ENCODE measurements at places on chromosomes 6 and 20. TPM values are rescaled to one million over a fixed set of nuclear protein-coding genes. Genes with fewer than 3 reads are reported as not detected.

DNA sequence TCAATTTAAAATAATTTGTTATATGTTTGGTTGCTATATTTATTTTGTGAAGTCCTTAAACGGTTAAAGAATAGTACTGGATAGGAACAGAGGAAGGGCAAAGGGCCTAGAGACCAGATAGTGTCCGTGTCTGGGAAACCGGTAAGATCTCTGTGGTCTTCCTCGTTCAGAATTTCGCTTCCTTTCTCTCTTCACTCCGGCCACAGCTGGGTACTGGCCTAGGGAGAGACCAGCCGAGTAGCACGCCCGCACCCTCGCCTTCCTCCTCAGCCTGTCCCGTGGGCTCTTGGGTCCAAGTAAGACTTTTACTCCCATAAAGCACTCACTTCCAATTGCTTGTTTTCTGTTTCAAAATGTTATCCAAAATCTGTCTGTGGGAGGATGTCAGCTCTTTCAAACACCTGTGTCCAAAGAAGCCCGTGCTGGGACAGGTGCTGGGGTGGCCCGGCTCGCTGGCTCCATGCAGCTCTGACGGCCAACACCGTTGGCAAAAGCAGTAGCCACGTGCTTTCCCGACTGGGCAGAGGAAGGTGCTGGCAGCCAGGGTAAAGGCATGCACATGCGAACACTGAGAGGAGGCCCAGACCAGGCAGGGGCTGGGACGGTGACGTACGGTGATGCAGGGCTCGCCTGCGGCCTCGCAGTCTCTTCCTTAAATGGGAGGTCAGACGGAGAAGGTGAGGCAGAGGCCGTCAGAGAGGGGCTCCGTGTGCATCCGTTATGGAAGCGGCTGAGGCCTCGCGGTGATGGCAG is 112.2 kb downstream of the IRF4 start:
- no peak for DNase-seq

DNA sequence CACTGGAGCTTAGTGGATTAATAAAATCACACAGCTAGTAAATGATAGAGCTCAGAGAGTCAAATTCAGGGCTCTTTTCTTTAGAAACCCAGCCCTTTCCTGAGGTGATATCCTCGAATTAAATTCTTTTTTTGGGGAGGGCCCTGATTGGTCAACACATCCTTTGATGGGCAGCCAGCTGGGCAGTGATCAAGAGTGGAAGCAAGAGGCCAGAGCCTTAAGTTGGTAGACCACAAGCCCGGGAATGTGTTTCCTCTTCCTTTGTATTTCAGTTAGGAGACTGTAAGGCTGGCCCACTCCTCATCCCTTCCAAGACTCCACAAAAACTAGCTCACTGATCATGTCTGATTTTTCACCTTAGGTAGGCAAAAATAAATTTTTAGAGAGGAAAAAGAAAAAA is 640.5 kb downstream of the DHX35 start:
- DNase-seq: no peak

DNA sequence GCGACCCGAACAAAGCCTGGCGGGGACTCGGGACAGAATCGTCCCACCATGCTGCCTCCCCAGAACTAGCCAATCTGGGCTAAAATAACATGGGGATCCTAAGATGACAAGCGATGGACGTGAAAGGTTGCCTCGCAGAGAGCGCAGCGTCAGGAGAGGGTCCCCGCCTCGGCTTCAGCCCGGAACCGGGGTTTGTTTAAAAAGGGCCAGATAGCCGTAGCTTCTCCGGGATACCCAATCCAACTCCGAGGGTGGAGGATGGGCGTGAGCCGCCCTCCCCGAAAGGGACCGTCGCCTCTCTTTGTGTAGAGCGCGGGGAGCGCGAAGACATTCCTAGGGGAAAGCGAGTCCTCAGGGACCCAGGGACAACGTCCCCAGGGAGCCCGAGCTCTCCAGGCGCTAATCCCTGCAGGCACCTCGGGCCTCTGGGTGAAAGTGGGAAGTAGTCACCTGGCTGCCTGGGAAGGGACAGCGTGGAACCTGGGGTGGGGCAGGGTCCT is 643 bp downstream of the CD24 start:
- no peak for DNase-seq

- DNase-seq: no peak
These were observed 27.9 kb upstream of the RTF2 start for GRCh38 chr20:56440346-56441007.

- no peak for DNase-seq
These were observed 23.7 kb downstream of the SPATA2 start for GRCh38 chr20:49891476-49892110.

DNA sequence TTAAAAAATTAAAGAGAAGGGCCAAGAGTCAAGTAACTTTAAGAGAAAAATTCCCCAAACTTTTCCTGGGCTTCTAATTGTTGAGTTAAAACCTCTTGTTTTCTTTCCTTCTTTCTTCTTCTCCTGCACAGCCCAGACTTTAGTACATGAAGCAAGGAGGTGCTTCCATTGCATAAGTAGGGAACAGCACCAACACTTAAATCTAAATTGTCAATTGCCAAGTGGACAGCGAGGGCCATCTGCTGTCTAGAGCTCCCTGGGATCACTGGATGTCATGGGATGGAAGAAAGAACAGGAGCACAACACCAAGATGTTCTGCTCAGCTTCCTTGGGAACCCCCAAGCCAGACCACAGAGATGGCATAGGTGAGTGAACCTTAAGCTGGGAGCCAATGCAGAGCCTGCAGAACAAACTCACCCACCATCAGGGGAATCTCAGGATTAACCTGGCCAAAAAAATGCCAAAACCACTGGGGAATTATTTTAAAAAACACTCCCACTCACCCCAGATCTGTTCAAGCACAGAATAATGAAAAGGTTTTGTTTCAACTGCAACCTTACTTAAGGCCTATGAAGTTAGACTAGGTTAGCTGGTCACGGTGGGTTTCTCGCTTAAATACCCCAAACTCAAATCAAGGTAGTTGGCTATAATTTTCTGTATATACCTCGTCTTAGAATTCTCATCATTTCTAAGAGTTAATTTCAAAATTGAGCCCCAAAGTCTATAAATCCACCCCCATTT is 67.8 kb downstream of the TNFRSF21 start:
- DNase-seq: no peak

- DNase-seq: no peak
These were observed 26.1 kb upstream of the ADTRP start for GRCh38 chr6:11804701-11805100.

- no peak for DNase-seq
These were observed 108.6 kb upstream of the MRPS10 start for GRCh38 chr6:42326248-42326647.

- no peak for DNase-seq
These were observed 1.8 kb downstream of the SIM1 start for GRCh38 chr6:100462706-100463629.

DNA sequence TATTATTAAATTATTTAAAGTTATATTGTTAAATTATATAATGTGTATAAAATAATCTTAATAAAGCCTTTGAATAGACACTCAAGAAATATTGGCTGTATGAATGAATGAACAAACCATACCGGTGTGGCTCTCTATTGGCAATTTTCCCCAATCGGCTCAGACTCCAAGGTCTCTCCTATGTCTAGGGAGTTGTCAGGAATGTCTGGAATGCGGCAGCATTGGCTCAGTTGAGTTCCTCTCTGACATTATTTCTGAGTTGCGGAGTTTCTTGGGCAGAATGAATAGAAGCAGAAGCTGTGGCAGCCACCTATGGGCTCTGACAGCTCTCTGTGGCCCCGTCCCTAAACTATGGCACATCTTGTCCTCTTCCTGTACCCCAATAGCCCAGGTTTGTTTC is 111.0 kb downstream of the SOBP start:
- DNase-seq: no peak

DNA sequence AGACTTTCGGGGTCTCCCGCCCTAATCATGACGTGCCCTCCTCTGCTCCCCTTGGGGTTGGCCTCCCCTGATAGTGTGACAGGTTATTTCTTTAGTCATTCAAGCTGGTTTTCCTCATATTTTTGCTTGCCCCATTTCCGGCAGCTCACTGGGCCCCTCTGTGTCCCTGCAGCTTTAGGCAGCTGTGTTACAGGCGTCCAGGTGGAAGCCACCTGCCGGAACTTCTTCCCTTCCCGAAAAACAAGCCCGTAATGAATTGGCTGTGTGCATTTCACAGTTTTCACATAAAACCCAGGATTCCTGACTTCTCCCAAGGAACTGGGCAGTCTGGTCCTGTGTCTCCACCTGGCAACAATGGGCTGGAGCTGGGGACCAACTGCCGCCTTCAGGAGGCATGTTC is 52.6 kb downstream of the EDN3 start:
- DNase-seq: peak; percentile 22

GRCh38 chr6:14128012-14128411 is 10.4 kb downstream of the CD83 start:
- DNase-seq: no peak

GRCh38 chr6:47475319-47475816 is 2.2 kb upstream of the CD2AP start:
- DNase-seq: no peak

- no peak for DNase-seq
These were observed 46.1 kb downstream of the CD40 start for GRCh38 chr20:46164254-46164653.

- no peak for DNase-seq
These were observed 499.6 kb upstream of the SULF2 start for GRCh38 chr20:48284837-48285236.

- DNase-seq: no peak
These were observed 139.0 kb downstream of the MTHFD1L start for GRCh38 chr6:151004383-151005024.

- DNase-seq: peak; percentile 36
These were observed 33.3 kb downstream of the PDRG1 start for GRCh38 chr20:31918466-31919105.

DNA sequence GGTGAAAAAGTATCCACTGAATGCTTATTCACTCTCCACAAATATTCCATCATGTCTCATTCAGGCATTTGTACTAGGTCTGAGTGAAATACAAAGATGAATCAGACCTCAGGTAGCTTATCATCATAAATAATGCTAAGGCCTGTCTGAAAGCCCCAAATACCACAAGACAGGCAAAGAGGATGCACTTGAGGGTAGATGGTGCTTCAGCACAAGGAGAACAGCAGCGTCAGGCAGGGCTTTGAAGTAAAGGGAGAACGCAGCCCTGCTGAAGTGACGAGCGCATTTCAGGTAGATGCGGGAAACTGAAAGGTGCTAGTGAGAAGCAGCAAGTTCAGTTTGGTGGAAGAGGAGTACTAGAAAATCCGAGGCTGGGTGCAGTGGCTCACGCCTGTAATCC is 38.7 kb downstream of the MAP3K5 start:
- no peak for DNase-seq

DNA sequence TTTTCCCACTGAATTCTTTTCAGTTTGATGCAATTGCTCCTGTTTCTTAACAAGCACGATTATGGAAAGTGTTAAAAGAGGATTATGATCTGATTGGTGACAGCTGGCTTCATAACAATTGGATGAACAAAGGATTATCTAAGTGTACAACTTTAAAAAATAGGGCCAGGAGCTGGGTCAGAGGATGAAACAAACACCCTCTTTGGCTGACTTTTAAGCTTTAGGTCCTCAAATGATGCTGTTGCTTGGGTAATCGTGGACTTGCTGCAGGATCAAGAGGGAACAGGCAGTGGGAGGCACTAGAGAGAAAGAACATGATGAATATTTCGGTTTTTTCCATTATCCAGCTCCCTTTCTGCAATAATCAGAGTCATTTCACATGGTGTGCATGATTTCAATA is 35.5 kb upstream of the TMX4 start:
- DNase-seq: no peak

DNA sequence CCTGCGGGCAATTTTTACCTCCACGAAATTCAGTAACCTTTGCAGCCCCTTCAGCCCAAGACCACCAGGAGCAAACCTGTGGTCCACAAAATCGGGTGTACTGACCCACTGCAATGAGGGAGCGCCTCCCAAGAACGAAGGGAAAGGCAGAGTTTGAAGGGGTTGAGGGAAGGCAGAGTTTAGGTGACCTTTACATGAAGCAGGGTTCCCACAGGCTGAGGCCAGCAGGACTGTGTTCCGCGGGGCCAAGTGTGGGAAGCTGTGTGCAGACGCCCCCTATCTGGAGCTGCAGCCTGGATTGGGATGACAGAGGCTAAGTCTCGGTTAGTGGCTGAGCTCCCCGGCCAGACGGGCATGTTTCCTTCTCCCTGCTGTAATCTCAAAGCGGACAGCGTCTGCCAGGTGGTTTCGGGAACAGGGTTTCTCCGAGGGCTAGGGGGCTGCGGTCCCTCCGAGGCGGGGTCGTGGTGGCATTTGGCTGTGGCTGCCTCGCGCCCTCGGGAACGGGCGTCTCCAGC is 826 bp upstream of the PYGB start:
- DNase-seq: peak; percentile 88

GRCh38 chr20:58480551-58481336 is 34.5 kb downstream of the APCDD1L start:
- no peak for DNase-seq

GRCh38 chr20:29740951-29741593 is 1516.4 kb upstream of the DEFB115 start:
- DNase-seq: no peak

- DNase-seq: no peak
These were observed 46.8 kb upstream of the UNC93A start for GRCh38 chr6:167244064-167244960.

- no peak for DNase-seq
These were observed 180.7 kb downstream of the HIVEP2 start for GRCh38 chr6:142764311-142764710.

DNA sequence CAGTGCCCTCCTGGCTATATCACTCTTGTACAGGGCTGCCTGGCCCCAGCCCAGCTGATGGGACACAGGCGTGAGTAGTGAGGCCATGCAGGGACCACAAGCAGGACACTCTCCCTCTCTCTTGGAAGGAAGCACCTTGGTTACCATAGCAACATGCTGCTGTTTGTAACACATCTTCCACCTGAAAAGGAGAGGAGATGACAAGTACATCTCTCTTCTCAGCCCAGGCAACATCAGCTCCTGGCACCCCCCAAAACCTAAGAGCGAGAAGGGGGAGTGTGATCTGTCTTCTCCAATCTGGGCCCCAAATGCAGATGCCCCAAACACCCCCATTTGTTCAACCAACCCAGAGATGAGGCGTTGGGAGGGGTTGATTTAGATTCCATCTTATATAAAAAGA is 49.9 kb downstream of the KCNB1 start:
- DNase-seq: no peak

DNA sequence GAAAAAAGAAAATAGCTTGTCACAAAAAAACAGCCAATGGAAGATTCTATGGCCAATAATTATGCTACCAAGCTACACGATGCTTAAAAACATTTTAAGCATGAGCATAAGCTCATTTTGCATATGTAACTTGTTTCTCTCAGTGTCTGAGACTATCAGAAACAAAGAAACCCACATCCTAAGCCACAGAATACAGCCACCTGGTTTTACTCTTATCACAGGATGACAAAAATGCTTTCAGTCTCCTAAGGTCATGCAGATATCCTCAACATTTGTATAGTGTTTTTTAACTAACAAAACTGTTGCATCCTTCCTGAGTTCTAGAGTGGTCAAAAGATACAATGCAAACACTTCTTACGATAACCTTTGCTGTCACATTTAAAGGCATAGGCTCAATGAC is 172.1 kb upstream of the RUNX2 start:
- DNase-seq: no peak

GRCh38 chr6:128156321-128157111 is 255.7 kb upstream of the THEMIS start:
- no peak for DNase-seq

Gene CCDC170
- 0.38 TPM for total RNA-seq

Gene ZFP57
- not detected for total RNA-seq

Gene DOK5
- 26.3 TPM for total RNA-seq

Gene MATN4
- total RNA-seq: not detected

Gene PSMB8
- 11.7 TPM for total RNA-seq

Gene BEND3
- total RNA-seq: 2.1 TPM

Gene ADGRF1
- total RNA-seq: not detected

Gene BFSP1
- 0.83 TPM for total RNA-seq

Gene C20orf144
- total RNA-seq: not detected

Gene TCF15
- 4.8 TPM for total RNA-seq

Gene SMOC2
- total RNA-seq: 37.2 TPM

Gene RANBP9
- 40.2 TPM for total RNA-seq

All from cardiac septum (tissue), 1 donor.